Immature natural killer cell (primary cell): ENCODE measurements at places on chromosomes 16 and 17.

DNA sequence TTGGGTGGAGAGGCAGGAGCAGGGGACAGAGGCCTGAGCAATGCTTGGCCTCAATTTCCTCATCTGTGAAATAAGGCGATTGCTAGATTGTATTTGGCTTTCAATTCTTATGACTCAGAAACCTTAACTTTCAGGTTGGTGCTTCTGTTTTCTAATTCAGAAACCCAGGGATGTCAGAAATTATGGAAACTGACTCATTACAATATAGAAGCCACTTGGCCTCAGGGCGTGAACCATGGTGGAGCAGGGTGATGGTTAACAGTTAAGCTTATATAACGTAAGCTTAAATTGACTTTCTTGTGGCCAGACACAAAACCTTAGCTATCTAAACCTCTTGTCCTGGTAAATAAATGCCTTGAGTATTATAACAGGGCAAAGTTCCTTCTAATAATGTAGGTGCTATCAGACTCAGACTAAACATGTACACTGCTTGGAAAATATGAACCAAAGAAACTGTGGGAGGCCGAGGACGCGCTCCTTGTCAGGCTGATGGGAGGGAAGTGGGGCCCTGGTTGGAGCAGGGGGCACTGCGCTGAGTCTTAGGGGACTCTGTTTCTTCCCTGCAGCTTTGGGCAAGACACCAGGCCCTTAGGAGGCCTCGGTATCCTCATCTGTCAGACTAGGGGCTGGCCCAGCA is 17.1 kb upstream of the SREBF1 start:
- H3K4me3 ChIP-seq, result no peak overlapping the region
- peaks cover 20% of the 10 kb centered on the region for H3K27me3 ChIP-seq

GRCh38 chr16:10961231-10961630 is 16.9 kb downstream of the CLEC16A start:
- no peak overlapping the region for H3K4me3 ChIP-seq
- no peak for DNase-seq
- no peaks in the 10 kb centered on the region for H3K27me3 ChIP-seq
- peaks cover 36% of the 10 kb centered on the region for H3K36me3 ChIP-seq
- H3K27ac ChIP-seq, result no peak overlapping the region
- peaks cover 5% of the 10 kb centered on the region for H3K4me1 ChIP-seq

- H3K36me3 ChIP-seq, result no peaks in the 10 kb centered on the region
- no peak overlapping the region for H3K4me3 ChIP-seq
- no peak overlapping the region for H3K27ac ChIP-seq
These were observed 11.4 kb upstream of the MYH13 start for GRCh38 chr17:10384175-10384574.

DNA sequence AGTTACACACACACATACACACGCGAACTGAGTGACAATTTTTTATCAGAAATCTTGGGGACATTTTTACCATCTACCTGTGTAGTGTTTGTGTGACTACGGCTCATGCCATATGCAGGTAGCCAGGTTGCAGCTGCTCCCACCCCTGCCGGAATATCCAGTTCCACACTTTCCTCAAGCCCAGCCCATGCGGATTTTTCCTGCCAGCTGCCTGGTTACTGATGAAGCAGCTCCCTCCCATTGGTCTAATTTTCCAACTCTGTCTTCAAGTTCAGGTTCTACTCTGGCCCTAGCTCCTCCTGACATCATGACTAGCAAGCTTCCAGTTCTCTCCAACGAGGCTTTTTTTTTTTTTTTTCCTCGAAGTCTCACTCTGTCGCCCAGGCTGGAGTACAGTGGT is 4.8 kb downstream of the GSG1L2 start:
- H3K4me3 ChIP-seq, result no peak overlapping the region
- H3K27me3 ChIP-seq, result peaks cover 5% of the 10 kb centered on the region
- no peak for DNase-seq
- H3K4me1 ChIP-seq, result no peaks in the 10 kb centered on the region
- H3K27ac ChIP-seq, result no peak overlapping the region

GRCh38 chr16:72051818-72052217 is 2.5 kb upstream of the HP start:
- H3K4me1 ChIP-seq, result no peaks in the 10 kb centered on the region
- H3K4me3 ChIP-seq, result no peak overlapping the region
- H3K36me3 ChIP-seq, result peaks cover 6% of the 10 kb centered on the region
- no peak overlapping the region for H3K27ac ChIP-seq
- H3K27me3 ChIP-seq, result no peaks in the 10 kb centered on the region

GRCh38 chr16:87342978-87343752 is 26.0 kb upstream of the C16orf95 start:
- no peak overlapping the region for H3K4me3 ChIP-seq
- peaks cover 21% of the 10 kb centered on the region for H3K36me3 ChIP-seq
- H3K27ac ChIP-seq, result no peak overlapping the region
- H3K27me3 ChIP-seq, result no peaks in the 10 kb centered on the region
- DNase-seq, result no peak

GRCh38 chr17:74514632-74515334 is 16.5 kb downstream of the CD300LB start:
- H3K4me1 ChIP-seq, result peaks cover 12% of the 10 kb centered on the region
- peaks cover 19% of the 10 kb centered on the region for H3K27me3 ChIP-seq
- H3K36me3 ChIP-seq, result peaks cover 12% of the 10 kb centered on the region
- no peak for DNase-seq
- peak overlapping the region; percentile 39 for H3K4me3 ChIP-seq

DNA sequence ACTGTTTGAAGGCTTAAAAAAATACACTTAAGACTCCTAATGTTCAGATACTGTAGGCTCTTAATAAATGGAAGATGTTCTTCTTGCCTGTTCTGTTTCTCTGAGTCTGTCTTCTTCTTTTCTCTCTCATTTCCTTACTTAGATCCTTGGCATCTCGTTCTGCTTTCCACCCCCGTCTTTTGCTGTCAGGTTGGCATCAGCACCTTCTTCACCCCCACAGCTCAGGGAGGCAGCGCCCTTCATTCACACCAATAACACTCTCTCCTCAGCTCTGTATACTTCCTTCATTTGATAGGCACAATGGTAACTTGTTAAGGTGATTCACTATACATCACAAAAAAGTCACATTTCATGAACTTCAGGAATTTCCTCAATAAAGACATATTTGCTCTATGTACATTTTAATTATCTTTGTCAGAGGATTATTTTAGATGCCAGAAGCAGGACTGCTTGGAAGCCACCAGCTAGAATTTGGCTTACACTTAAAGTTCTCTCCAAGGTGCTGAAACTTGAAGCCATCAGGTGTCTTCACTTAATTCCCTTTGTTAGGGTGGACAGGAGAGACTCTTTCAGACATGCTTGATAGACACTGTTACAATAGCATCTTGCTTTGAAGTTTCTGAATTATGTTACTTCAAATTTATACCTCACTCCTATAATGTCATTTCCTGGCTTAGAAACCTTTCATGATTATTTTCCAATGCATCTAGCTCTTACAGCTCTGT is 670.1 kb upstream of the C16orf82 start:
- H3K4me1 ChIP-seq, result no peaks in the 10 kb centered on the region
- DNase-seq, result no peak
- H3K36me3 ChIP-seq, result no peaks in the 10 kb centered on the region

- DNase-seq, result no peak
- H3K27ac ChIP-seq, result no peak overlapping the region
- H3K27me3 ChIP-seq, result peaks cover 2% of the 10 kb centered on the region
- H3K36me3 ChIP-seq, result peaks cover 29% of the 10 kb centered on the region
- H3K4me3 ChIP-seq, result no peak overlapping the region
These were observed 38.1 kb downstream of the ZDHHC7 start for GRCh38 chr16:84973236-84973635.

DNA sequence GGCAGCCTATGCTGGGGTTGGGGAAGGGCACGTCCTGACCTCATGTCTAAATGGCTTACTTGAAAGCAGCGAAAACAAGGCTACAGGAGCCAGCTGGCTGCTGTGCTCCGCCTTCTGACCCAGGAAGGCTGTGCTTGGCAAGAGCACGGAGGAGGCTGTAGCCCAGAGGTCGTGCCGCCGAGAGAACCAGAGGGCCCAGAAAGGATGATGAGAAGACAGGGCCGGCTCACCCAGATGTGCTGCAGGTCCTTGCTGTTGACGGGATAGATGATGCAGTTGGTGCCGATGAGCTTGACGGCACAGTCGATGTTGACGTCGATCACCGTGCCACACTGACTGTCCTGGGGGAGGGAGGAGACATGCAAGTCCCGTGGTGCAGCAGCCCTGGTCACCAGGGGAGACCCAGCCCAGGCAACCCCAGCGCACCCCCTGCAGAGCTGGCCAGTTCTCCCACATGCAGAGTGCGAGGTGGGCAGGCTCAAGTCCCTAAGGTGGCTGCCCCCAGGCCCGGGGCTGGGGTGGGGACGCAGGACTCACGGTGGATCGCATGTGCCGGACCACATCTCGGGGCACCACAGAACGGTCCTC is 20.7 kb downstream of the SPHK1 start:
- peaks cover 49% of the 10 kb centered on the region for H3K4me1 ChIP-seq
- H3K27me3 ChIP-seq, result peaks cover 10% of the 10 kb centered on the region
- no peak overlapping the region for H3K27ac ChIP-seq
- no peak for DNase-seq

- no peaks in the 10 kb centered on the region for H3K36me3 ChIP-seq
- peak; percentile 70 for DNase-seq
- peaks cover 73% of the 10 kb centered on the region for H3K4me1 ChIP-seq
- H3K4me3 ChIP-seq, result peak overlapping the region; percentile 88
- H3K27me3 ChIP-seq, result no peaks in the 10 kb centered on the region
These were observed 40.1 kb downstream of the MYO18A start for GRCh38 chr17:29140051-29140621.

DNA sequence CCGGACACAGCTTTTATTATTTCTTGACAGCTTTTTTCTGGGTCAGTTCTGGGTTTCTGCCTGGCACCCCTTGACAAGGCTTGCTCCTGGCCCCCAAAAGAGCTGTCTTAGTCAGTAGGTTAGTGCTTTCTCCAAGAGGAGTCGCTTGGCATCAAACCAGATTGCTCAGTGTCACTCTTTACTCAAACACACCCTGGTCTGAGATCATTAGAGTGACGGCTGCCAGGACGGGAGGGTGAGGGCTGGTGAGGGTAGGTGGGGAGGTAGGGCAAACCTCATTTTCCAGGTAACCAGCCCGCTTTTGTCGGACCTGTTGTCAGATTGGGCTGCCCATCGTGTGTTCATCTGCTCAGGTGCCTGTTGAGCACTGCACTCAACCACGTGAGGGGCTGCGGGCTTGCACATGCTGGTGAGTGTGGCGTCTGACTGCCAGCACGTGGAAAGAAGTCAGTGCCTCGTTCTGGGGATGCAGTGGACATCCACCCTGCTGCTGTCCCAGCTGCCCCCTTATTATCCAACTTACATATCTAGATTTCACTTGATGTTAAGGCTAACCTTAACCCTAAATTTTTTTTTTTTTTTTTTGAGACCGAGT is 12.4 kb downstream of the TMEM94 start:
- H3K4me1 ChIP-seq, result peaks cover 7% of the 10 kb centered on the region
- H3K36me3 ChIP-seq, result peaks cover 13% of the 10 kb centered on the region
- H3K4me3 ChIP-seq, result no peak overlapping the region
- H3K27ac ChIP-seq, result no peak overlapping the region
- H3K27me3 ChIP-seq, result no peaks in the 10 kb centered on the region

- H3K36me3 ChIP-seq, result no peaks in the 10 kb centered on the region
- no peaks in the 10 kb centered on the region for H3K27me3 ChIP-seq
- no peak overlapping the region for H3K27ac ChIP-seq
These were observed 12.3 kb downstream of the GPT2 start for GRCh38 chr16:46896314-46896968.

- peaks cover 19% of the 10 kb centered on the region for H3K27me3 ChIP-seq
- DNase-seq, result peak; percentile 76
- peak overlapping the region; percentile 62 for H3K27ac ChIP-seq
- H3K36me3 ChIP-seq, result no peaks in the 10 kb centered on the region
- H3K4me3 ChIP-seq, result peak overlapping the region; percentile 77
- H3K4me1 ChIP-seq, result peaks cover 22% of the 10 kb centered on the region
These were observed 1.1 kb upstream of the NXN start for GRCh38 chr17:980406-981291.

DNA sequence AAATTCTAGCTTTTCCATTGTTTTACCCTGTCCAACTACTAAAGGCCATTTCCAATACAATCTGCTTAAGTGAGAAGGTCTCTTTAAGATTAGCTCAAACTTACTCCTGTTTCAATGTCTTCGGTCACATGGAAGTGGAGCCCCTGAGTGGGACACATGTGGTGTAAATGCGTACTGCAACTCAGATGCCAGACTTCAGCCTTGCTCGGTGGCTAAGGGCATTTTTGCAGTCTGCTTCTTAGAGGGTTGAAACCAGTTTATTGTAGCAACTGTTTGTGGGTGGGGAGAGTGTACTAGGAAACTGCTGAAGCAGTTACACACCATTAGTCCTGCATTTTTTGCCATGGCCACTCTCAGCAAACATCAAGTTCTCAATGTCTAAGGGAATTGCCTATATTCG is 140.6 kb downstream of the PARN start:
- H3K27ac ChIP-seq, result no peak overlapping the region
- no peak for DNase-seq
- no peak overlapping the region for H3K4me3 ChIP-seq

GRCh38 chr16:75301804-75302203 is 50.4 kb upstream of the BCAR1 start:
- peaks cover 6% of the 10 kb centered on the region for H3K27me3 ChIP-seq
- no peak for DNase-seq
- H3K4me1 ChIP-seq, result peaks cover 9% of the 10 kb centered on the region
- no peak overlapping the region for H3K4me3 ChIP-seq

- peaks cover 24% of the 10 kb centered on the region for H3K36me3 ChIP-seq
- H3K4me1 ChIP-seq, result peaks cover 69% of the 10 kb centered on the region
- peaks cover 19% of the 10 kb centered on the region for H3K27me3 ChIP-seq
- peak; percentile 53 for DNase-seq
- peak overlapping the region; percentile 95 for H3K27ac ChIP-seq
These were observed 40.1 kb downstream of the KLHDC4 start for GRCh38 chr16:87725596-87726235.

DNA sequence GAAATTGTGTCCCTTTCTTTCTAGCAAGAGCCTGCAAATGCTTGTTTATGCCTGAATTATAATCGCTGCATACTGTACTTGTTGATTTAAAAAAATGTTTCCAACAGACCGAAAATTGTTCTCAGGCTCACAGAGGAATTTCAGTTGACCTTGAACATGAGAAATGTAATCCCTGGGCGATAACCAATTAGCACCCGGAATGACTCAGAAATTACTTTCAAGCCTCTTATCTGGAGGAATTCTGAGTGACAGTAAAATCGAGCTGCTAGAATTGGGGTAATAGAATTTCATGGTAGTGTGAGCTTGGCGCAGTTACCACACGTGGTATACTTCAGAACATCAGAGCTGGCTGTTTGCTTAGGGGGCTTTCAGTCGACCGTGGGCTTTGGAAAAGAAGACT is 139.1 kb upstream of the CACNG3 start:
- H3K36me3 ChIP-seq, result peaks cover 33% of the 10 kb centered on the region
- DNase-seq, result no peak
- peaks cover 16% of the 10 kb centered on the region for H3K4me1 ChIP-seq
- H3K27ac ChIP-seq, result no peak overlapping the region
- H3K27me3 ChIP-seq, result peaks cover 3% of the 10 kb centered on the region

- DNase-seq, result peak; percentile 94
- H3K4me3 ChIP-seq, result peak overlapping the region; percentile 68
- H3K36me3 ChIP-seq, result no peaks in the 10 kb centered on the region
These were observed 304.4 kb downstream of the SEC14L1 start for GRCh38 chr17:77444984-77445759.

DNA sequence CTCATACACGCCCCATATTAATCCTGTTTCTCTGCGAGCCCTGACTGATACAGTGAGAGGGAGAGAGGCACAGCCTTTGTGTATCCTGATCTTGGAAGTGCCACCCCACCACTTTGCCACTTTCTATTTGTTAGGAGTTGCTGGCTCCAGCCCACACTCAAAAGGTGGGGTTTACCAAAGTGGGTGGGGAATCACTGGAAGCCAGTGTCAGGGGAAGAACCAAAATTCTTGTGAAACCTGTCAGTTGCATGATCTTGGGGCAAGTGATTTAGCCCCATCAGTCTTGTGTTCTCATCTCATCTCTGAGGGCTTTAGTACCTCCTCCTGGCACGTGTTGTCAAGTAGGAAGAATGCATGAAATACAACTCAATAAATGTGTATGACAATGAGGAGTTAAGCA is 119.5 kb downstream of the SOX9 start:
- no peak overlapping the region for H3K27ac ChIP-seq
- H3K36me3 ChIP-seq, result no peaks in the 10 kb centered on the region
- H3K4me3 ChIP-seq, result no peak overlapping the region
- H3K27me3 ChIP-seq, result no peaks in the 10 kb centered on the region
- DNase-seq, result no peak
- H3K4me1 ChIP-seq, result no peaks in the 10 kb centered on the region
